WTC11 (cell line): ENCODE measurements at places on chromosomes 5 and 9.

- DNase-seq, result no peak
Measured at GRCh38 chr5:31343946-31344345, 150.5 kb downstream of the CDH6 start.

GRCh38 chr9:91119679-91120078, 242.0 kb downstream of the AUH start:
- no peak for DNase-seq

- no peak for DNase-seq
Measured at GRCh38 chr5:37582202-37582601, 203.1 kb downstream of the WDR70 start.

DNA sequence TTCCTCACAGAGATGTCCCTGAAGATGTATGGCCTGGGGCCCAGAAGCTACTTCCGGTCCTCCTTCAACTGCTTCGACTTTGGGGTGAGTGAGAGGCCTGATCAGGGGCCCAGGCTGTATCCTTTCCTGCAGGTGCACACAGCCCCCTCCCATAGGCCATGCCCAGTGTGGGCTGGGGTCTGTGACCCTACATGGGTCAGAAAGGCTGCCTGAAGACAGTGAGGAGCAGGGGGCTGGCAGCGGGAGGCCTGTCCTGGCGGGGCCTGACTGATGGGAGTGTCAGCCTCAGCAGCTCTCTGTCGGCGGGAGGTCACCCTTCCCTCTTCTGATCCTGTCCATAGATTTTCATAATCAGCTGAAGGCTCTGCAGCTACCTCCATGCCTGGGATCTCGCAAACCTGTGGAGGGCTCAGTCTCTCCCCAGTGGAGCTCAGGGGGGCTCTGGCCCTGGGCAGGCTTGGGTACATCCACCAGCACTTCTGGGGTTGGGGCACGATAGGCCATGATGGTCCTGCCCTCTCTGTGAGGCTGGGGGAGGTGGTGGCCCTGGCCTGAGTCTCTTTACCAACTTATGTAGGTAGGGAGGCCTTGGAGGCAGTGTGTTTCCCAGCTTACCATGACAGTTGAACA, 98.5 kb downstream of the CACNA1B start:
- DNase-seq, result no peak

- no peak for DNase-seq
Measured at GRCh38 chr9:133823189-133824105, 85.3 kb upstream of the SARDH start.
